ENCODE measurements at places on chromosomes 11 and 22.

GRCh38 chr11:75474240-75474639, 41.2 kb upstream of the KLHL35 start:
- no peak for DNase-seq

GRCh38 chr11:109838026-109838425, 255.2 kb upstream of the ZC3H12C start:
- no peak for DNase-seq

DNA sequence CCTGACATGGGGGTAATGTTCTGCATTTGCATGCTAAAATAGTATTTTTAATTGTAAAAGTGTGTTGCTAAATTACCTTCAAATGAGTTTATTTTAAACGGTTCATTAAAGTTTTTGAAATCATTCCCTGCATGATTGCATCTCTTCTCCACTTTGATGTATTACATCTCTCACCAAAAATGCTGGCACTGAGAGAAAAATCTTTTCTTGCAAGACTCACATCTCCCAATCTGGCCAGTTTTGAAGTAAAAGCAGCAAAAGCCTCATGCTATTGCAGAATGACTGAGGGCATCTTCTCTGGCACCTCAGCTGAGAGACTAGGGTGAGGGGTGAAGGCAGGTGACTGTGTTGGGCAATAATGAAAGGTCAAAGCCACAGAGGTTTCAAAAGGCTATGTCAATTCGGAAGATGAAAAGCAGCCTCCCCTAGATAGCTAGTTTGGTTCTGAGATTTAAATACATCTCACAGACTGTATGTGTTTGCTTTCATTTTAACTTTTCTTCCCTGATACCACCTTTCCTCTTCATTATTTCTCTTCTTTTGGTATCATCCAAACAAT, 292.2 kb upstream of the RAG2 start:
- DNase-seq = no peak

GRCh38 chr11:100536979-100537378, 150.1 kb upstream of the ARHGAP42 start:
- DNase-seq = no peak

DNA sequence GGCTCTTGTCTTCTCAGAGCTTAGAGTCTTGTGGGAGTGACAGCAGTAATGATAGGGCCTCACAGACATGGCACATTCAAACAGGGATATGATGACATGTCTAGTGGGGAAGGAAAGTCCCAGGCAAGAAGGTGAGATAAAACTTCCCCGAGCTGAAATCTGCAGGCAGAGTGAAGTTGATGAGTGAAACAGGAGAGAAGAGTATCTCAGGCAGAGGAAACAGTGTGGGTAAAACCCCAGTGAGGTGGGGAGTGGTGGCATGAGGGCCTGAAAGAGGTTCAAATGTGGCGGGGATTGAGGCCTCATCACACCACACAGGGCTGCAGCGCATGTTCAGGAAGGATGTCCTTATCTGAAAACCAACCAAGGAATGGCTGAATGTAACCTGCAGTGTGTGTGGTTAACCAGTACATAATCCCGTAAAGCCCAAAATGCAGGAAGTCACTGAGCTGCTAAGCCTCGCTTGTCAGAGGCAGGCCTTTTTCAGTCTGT, 153.8 kb upstream of the E2F8 start:
- DNase-seq = no peak

DNA sequence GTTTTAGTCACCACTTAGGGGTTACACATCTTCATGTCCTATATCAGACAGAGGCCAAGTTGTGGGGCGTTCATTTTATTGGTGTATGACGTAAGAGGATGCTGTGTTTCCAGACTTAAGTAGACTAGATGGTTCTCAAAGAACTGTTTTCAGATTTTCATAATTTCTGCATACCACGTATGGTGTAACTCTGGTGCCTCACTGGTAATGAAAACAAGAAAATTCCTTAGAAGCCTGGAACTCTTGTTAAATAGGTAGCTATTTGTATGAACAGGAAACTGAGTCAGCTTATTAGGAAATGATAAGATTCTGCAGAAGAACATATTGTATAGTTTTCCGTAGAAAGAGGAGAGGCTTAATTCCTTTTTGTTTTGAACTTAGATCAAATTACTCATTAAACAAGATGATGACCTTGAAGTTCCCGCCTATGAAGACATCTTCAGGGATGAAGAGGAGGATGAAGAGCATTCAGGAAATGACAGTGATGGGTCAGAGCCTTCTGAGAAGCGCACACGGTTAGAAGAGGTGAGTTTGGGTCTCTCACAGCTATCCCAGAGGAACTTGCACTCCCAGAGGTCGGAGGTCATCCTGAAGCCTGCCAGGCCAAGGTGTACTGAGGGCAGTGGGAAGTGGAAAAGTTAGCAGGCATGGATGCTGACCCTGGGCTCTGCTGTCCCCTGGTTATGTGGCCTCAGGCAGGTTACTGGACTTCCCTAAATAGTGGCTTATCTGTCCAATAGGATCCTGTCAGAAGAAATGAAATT, 3.9 kb downstream of the CDC45 start:
- no peak for DNase-seq

DNA sequence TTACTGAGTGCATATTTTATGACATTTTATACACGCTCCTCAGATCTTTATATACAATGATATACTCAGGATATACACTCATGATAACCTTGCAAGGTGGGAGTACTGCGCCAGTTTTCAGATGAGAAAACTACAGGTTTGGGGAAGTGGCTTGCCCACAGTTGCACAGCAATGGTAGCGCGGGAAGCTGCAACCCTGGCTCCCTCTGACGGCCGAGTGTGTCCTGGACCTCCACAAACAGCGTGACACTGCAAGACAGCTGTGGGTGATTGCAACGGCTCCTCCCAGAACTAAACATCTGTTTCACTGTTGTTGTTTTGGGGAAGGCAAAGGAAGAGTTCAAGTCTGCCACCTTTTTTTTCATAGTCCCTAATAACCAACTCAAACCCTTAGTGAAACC, 47.0 kb downstream of the PACSIN2 start:
- DNase-seq = no peak

- DNase-seq = no peak
These were observed 89.7 kb downstream of the LARGE2 start for GRCh38 chr11:46012185-46012584.

- no peak for DNase-seq
These were observed 4.9 kb downstream of the TPBGL start for GRCh38 chr11:75245356-75246005.

DNA sequence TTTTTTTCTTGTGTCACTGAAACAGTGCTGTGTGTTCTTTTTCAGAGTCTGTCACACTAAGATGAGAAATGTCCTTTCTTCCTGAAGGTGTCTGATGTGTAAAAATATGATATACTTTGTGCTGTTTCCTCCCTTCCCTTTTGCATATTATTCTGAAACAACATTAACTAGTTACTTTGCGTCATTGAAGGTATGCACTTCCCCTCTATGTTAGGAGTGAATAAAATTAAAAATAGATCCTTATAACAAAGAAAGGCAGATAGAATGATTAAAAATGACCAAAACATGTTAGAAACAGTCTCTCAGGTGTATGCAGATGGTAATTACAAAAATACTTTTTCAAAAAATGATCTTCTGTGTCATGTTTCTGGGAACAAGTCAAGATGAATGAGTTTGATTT, 1.6 kb upstream of the RAB30 start:
- DNase-seq = no peak

GRCh38 chr22:21074102-21074715, 28.5 kb downstream of the LRRC74B start:
- DNase-seq = no peak

- no peak for DNase-seq
These were observed 181.3 kb upstream of the SEZ6L start for GRCh38 chr22:25987948-25988347.

- peak; percentile 21 for DNase-seq
These were observed 723 bp downstream of the CACNG2 start for GRCh38 chr22:36702842-36703215.
